Neuronal stem cell (in vitro differentiated cells): ENCODE measurements at places on chromosomes 16 and 17.

DNA sequence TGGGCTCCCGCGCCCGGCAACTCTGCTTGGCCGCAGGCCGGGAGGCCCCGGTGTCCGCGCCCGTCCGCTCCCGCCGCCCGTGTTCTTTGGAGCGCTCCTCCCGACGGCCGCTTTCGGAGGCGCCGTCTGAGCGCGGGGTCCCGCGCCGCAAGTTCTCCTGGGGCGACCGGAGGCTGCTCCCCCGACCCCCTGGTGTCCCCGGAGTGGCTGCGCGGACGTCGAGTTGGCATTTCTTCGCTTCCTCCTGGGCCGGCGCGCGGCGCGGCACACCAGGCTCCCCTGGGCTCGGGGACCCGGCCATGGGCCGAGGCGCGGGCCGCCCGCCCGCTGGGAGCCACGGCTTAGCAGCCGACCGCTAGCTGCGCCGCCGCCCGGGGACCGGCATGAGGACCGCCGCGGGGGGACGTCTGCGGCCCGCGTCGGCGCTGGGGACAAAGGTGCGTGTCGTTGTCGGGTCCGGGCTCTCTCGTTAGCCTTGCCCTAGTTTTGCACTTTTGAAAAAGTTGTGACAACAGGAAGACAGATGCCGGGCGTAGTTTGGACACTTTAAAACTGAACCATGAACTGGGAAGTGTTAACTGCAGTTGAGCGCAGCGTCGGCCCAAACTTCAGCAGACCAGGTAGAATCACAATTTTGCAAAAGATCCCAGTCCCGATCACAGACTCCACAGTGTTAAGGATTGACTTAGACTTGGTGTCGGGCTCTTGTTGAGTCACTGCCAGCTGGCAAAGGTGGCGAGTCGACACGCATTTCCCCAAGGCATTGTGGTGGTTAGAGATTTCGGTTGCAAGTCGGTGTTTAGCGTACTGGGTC lies 700 bp downstream of the UBN1 start:
- peak overlapping the region; percentile 75 for H3K27ac ChIP-seq
- DNase-seq = peak; percentile 6
- H3K4me1 ChIP-seq = peaks cover 22% of the 10 kb centered on the region
- peak overlapping the region; percentile 87 for H3K4me3 ChIP-seq
- H3K36me3 ChIP-seq = peaks cover 39% of the 10 kb centered on the region

GRCh38 chr17:67615736-67616135 lies 102.0 kb upstream of the NOL11 start:
- H3K4me1 ChIP-seq = no peaks in the 10 kb centered on the region
- no peaks in the 10 kb centered on the region for H3K36me3 ChIP-seq
- H3K27me3 ChIP-seq = no peaks in the 10 kb centered on the region
- no peak overlapping the region for H3K27ac ChIP-seq

- H3K4me1 ChIP-seq = no peaks in the 10 kb centered on the region
- H3K4me3 ChIP-seq = no peak overlapping the region
- H3K27me3 ChIP-seq = no peaks in the 10 kb centered on the region
- H3K27ac ChIP-seq = no peak overlapping the region
- no peaks in the 10 kb centered on the region for H3K36me3 ChIP-seq
Observed at GRCh38 chr17:46876353-46876887, 25.0 kb downstream of the WNT9B start.

DNA sequence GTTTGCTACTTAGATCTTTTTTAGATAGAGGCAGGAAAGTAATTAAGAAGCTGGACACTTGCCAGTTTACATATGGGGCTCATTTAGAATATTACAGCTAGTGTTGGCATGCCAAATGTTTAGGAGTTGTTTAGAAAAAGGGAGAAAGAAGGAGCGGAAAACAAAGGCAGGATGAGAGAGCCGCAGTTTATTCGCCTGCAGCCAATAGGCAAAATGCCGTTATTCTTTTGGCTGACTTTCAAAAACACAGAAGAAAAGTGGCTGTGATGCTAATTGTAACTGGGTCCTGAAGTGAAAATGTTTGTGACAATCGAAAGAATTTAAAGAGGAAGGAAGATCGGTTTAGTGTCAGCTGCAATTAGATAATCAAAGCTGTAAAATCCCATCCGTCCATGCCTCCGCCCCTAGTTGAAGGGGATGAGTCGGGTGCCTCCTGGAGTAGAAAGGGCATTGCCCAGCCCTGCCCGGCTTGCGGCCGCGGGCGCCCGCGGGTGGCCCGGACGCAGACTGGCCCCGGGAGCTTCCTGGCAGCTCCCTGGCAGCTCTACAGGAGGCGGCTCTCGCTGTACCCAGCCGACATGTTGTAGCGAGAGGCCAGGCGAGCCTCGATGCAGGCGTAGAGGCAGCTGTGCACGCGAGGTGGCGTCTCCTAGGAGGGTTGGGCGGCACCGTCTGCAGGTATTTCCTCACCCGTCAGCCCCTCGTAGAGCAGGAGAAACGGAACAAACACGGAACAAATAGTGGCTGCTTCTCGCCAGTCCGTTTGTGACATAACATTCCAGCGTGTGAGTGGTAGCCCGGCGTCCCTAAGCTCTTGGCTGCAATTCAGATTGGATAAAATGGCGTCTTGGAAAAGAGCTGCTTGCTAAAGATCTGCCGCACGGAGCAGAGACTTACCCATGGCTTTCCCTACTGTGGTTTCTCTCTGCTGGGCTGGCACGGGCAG lies 82.2 kb downstream of the TNRC6C start:
- no peak for DNase-seq
- peaks cover 22% of the 10 kb centered on the region for H3K36me3 ChIP-seq
- H3K4me1 ChIP-seq = no peaks in the 10 kb centered on the region
- H3K27me3 ChIP-seq = no peaks in the 10 kb centered on the region

DNA sequence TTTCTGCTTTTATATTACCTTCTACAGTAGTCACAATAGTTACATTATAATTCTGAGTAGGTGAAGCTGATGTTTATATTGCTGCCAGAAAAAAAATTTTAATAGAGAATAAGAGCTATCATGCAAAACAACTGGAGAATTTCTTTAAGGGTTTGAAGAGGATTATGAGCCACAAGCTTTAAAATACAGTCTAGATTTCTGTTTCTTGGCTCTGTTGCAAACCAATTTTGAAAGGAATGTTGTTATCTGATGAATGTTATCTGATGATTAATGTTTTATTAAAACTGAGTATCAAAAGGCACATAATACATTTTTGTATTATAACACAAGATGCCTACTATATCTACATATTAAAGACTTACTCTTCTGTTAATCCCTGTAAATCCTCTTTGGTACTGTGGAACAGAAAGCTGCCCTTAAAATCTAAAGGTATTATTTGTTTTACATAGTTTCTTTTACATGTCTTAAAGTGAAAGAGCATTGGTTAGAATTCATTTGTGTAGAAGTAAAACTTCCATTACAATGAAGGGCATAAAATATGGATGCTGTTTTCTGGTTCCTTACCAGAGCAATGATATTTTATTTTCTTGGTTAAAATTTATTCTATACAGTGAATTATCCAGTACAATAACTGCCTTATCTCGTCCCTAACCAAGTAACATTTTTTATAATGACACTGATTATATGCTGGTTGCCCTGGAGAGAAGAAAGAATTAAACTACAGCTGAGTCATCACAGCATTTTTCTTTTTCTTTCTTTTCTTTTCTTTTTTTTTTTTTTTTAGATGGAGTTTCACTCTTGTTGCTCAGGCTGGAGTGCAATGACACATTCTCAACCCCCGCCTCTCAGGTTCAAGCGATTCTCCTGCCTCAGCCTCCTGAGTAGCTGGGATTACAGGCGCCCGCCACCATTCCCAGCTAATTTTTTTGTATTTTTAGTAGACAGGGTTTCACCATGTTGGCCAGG lies 205.7 kb downstream of the TANC2 start:
- no peaks in the 10 kb centered on the region for H3K36me3 ChIP-seq
- peaks cover 6% of the 10 kb centered on the region for H3K4me1 ChIP-seq
- no peak overlapping the region for H3K27ac ChIP-seq
- H3K4me3 ChIP-seq = no peak overlapping the region
- DNase-seq = no peak
- H3K27me3 ChIP-seq = no peaks in the 10 kb centered on the region

GRCh38 chr16:89114159-89114981 lies 20.7 kb downstream of the ACSF3 start:
- peak; percentile 48 for DNase-seq
- peak overlapping the region; percentile 52 for H3K27ac ChIP-seq
- peaks cover 16% of the 10 kb centered on the region for H3K4me1 ChIP-seq
- no peak overlapping the region for H3K4me3 ChIP-seq
- H3K36me3 ChIP-seq = peaks cover 41% of the 10 kb centered on the region

DNA sequence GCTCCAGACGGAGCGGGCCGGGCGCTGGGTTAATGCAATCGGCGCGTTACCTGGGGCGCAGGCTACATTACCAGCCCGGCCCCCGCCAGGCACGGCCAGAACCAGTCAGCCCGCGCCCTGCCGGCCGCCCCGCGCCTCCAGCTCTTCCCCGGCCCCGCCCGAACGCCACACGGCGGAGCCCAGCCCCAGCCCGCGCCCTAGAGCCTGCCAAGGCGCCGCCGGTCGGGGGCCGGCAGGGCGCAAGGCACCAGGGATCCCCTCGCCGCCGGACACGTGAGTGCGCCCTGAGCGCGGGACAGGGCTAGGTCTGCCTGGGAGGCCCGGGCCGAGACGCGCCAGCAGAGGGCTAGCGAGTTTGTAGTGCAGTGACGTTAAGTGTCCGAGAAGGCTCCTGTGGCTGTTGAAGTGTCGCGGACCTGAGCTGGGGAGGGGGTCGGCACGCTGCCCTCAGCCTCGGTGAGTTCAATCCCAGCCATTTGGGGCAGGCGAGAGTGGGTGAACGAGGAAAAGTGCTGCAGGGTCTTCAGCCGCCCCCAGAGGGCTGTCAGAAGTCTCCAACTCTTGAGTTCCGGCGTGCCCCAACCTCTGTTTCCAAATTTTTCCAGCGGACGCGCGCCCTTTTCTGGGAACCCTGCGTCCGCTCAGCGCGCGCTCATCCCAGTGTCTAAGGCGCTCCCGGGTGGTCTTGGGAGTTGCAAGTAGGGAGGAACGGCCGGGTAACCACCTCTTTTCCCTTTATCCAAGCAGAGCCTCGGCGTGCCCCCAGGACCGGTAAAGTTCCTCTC lies at the start of gene SLC6A2:
Gene SLC6A2 (plus strand): TSS at position 92 of the 785 bp plus-strand sequence. CDS start 707 bp downstream, outside the sequence.
- DNase-seq = peak; percentile 46
- no peak within 1 kb of the TSS for H3K27ac ChIP-seq
- no peaks in the 10 kb centered on the region for H3K36me3 ChIP-seq
- no peaks in the 10 kb centered on the region for H3K4me1 ChIP-seq

DNA sequence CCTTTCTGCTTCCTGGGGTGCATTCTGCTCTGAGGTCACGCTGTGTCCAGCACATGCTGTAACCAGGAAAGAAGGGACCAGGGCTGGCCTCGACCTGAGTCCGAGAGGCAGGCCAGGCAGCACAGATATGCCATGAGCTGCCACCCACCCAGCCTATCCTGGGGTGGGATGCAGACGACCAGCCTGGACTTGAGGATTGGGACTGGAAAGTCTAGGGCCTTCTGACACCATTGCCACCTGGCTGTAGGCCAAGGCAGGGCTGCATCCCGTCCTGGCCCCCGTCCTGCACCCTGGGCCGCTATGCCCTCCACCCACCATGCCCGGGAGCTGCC lies 14.3 kb downstream of the ENGASE start:
- no peak overlapping the region for H3K4me3 ChIP-seq
- no peak overlapping the region for H3K27ac ChIP-seq
- DNase-seq = no peak
- no peaks in the 10 kb centered on the region for H3K27me3 ChIP-seq

- no peak overlapping the region for H3K27ac ChIP-seq
- H3K4me3 ChIP-seq = no peak overlapping the region
- H3K27me3 ChIP-seq = peaks cover 19% of the 10 kb centered on the region
- no peaks in the 10 kb centered on the region for H3K4me1 ChIP-seq
Observed at GRCh38 chr16:68230176-68230571, 5.8 kb downstream of the ESRP2 start.

DNA sequence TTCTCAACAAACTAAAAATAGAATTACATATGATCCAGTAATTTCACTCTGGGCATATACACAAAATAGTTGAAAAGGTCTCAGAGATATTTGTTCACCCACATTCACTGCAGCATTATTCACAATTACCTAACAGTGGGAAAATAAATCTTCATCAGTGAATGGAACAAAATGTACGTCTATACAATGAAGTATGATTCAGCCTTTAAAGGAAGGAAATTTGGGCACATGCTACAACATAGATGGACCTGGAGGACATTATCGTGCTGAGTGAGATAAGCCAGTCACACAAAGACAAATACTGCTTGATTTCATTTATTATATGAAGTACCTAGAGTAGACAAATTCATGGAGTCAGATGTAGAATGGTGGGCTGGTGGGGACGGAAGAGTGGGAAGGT lies 47.0 kb downstream of the MFSD11 start:
- no peak for DNase-seq
- H3K27me3 ChIP-seq = no peaks in the 10 kb centered on the region
- H3K4me1 ChIP-seq = peaks cover 4% of the 10 kb centered on the region

GRCh38 chr17:34178092-34178491 lies 77.0 kb upstream of the CCL2 start:
- H3K4me1 ChIP-seq = peaks cover 1% of the 10 kb centered on the region
- no peaks in the 10 kb centered on the region for H3K27me3 ChIP-seq
- no peaks in the 10 kb centered on the region for H3K36me3 ChIP-seq
- H3K27ac ChIP-seq = no peak overlapping the region

DNA sequence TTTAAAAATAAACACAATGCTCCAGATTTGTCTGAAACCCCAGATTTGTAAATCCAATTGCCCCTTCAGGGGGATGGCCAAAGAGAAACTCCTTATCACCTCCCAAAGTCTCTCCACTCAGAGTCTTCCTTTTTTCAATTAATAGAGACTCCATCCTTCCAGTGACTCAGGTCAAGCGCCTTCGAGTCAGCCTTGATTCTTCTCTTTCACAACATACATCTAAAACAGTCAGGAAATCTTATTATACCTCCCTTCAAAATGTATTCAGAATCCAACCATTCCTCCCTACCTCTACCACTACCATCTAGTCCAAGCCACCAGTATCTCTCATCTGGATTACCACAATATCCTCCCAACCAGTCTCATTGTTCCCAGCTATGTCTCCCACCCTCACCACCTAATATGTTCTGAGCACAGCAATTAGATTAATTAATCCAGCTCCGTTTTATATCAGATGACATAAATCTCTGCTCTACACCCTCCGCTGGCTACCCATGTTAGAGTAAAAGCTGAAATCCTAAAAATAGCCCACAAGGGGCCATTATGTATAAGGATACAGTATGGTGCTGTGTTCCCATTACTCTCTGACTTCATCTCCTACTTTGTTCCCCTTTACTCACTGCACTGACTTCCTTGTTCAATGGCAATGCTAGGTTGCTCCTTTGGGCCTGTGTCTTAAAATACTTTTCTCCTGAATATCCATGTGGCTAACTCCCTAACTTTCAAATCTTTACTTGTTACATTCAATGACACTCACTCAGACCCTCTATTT lies 11.8 kb downstream of the SIAH1 start:
- DNase-seq = no peak
- H3K36me3 ChIP-seq = peaks cover 3% of the 10 kb centered on the region
- H3K4me1 ChIP-seq = no peaks in the 10 kb centered on the region
- H3K27me3 ChIP-seq = no peaks in the 10 kb centered on the region
- no peak overlapping the region for H3K4me3 ChIP-seq

- H3K4me3 ChIP-seq = no peak overlapping the region
- H3K27ac ChIP-seq = no peak overlapping the region
- no peaks in the 10 kb centered on the region for H3K36me3 ChIP-seq
- DNase-seq = no peak
- no peaks in the 10 kb centered on the region for H3K27me3 ChIP-seq
- peaks cover 12% of the 10 kb centered on the region for H3K4me1 ChIP-seq
Observed at GRCh38 chr17:72461757-72462156, 340.9 kb downstream of the SOX9 start.

GRCh38 chr16:24696699-24697098 lies 32.8 kb upstream of the TNRC6A start:
- no peak overlapping the region for H3K27ac ChIP-seq
- H3K27me3 ChIP-seq = no peaks in the 10 kb centered on the region
- no peaks in the 10 kb centered on the region for H3K36me3 ChIP-seq
- DNase-seq = no peak
- H3K4me1 ChIP-seq = no peaks in the 10 kb centered on the region
- H3K4me3 ChIP-seq = no peak overlapping the region

GRCh38 chr16:65869261-65869660 lies 497.2 kb upstream of the CDH5 start:
- H3K36me3 ChIP-seq = no peaks in the 10 kb centered on the region
- H3K27me3 ChIP-seq = no peaks in the 10 kb centered on the region
- H3K4me3 ChIP-seq = no peak overlapping the region
- H3K4me1 ChIP-seq = peaks cover 14% of the 10 kb centered on the region
